ENCODE measurements at places on chromosomes 11 and 22.

DNA sequence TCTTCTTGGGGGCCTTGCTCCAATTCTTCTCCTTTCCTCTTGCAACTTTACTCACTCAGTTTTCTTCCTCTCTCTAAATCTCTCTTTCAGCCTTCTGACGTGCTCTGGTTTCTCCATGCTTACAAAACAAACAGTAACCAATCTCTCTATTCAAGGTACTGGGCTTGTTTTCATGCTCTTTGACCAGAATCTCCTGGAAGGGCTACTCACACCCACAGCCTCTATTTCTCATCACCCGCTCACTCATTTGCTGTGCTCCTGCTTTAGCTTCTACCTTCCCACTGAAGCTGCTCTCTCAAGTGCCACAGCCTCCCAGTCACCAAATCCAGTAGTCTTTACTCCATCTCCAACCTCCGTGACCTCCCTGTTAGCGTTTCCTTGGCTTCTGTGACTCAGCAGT is 60.4 kb downstream of the SERGEF start:
- H3K27ac ChIP-seq, result no peak overlapping the region
- H3K27me3 ChIP-seq, result no peaks in the 10 kb centered on the region
- H3K4me1 ChIP-seq, result no peaks in the 10 kb centered on the region
- DNase-seq, result no peak
- peaks cover 16% of the 10 kb centered on the region for H3K36me3 ChIP-seq

GRCh38 chr11:123976770-123977560 is 616 bp downstream of the OR10S1 start:
- no peak overlapping the region for H3K27ac ChIP-seq
- no peaks in the 10 kb centered on the region for H3K36me3 ChIP-seq
- no peaks in the 10 kb centered on the region for H3K4me1 ChIP-seq

DNA sequence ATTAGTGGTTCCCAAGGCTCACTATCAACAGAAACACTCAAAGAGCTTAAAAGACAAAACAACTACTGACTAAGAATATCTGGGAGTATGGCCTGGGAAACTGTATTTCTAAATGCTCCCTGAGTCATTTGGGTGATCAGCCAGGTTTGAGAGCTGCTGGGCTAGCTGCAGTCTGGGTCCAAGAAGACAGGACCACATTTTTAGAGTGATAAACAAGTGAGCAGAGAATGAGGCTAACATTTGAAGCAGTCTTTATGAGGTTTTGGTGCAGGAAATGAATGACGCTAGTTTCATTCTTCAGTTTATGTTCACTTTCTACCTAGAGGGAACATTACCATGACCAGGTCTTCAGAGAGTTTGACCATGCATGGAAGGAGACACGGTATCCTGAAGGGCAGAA is 97.7 kb downstream of the TEAD1 start:
- H3K36me3 ChIP-seq, result no peaks in the 10 kb centered on the region
- H3K4me1 ChIP-seq, result peaks cover 9% of the 10 kb centered on the region
- peaks cover 14% of the 10 kb centered on the region for H3K27me3 ChIP-seq
- no peak for DNase-seq

DNA sequence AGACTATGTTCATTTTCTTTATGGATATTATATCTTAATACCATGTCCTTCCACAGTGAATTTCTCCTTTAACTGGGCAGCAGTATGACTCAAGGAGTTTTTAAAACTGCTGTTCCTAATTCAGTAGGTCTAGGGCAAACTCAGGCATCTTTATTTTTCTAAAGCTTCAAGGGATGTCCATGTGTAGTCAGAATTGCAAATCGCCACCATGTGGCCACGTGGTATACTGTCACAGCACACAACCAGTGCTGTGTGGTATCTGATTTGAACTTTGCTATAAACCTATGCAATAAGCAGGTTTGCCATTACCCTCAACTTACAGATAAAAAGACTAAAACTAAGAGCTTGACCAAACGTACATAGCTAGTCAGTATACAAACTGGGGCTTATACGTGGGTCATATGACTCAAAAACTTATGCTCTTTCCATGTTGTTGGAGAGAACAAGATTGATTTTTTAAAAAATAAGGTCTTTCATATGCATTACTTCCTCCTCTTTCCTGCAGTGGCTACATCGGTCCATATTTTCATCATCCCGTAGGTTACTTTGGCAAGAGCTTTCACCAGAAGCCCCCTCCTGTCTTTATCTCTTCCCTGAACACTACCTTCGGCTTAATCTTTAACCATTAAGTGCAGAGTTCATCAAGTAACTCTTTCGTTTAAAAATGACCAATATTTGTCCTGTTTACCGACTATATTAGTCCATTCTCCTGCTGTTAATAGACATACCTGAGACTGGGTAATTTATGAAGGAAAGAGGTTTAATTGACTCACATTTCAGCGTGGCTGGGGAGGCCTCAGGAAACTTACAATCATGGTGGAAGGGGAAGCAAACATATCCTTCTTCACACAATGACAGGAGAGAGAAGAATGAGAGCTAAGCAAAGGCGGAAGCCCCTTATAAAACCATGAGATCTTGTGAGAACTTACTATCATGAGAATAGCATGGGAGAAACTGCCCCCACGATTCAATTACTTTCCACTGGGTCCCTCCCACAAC is 8.0 kb upstream of the HTATIP2 start:
- no peak overlapping the region for H3K27ac ChIP-seq
- H3K4me1 ChIP-seq, result peaks cover 16% of the 10 kb centered on the region
- no peak overlapping the region for H3K4me3 ChIP-seq
- no peaks in the 10 kb centered on the region for H3K36me3 ChIP-seq
- H3K27me3 ChIP-seq, result peaks cover 10% of the 10 kb centered on the region

DNA sequence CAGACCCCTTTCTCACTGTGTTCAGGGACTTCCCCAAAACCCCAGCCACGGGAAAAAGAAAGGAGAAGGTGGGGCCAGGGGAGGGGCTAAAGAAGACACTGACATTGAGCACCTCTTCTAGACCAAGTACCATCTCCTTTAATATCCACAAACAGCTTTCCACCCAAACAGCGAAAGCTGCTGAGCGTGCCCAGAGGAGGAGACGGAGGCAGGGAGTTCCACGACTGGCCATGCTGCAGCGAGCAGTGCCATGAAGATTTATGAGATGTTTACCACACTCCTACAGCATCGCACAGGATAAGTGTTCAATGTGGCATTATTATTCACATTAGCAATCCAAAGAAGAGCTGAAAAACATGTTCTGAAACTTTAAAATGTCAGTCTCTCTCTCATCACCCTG is 127.4 kb downstream of the LARGE1 start:
- no peak for DNase-seq
- H3K4me1 ChIP-seq, result no peaks in the 10 kb centered on the region
- H3K27me3 ChIP-seq, result no peaks in the 10 kb centered on the region
- no peaks in the 10 kb centered on the region for H3K36me3 ChIP-seq
- no peak overlapping the region for H3K4me3 ChIP-seq

GRCh38 chr11:57512646-57513451 is 2.7 kb downstream of the SLC43A1 start:
- no peaks in the 10 kb centered on the region for H3K27me3 ChIP-seq
- no peak overlapping the region for H3K4me3 ChIP-seq
- peaks cover 19% of the 10 kb centered on the region for H3K36me3 ChIP-seq
- H3K27ac ChIP-seq, result no peak overlapping the region

DNA sequence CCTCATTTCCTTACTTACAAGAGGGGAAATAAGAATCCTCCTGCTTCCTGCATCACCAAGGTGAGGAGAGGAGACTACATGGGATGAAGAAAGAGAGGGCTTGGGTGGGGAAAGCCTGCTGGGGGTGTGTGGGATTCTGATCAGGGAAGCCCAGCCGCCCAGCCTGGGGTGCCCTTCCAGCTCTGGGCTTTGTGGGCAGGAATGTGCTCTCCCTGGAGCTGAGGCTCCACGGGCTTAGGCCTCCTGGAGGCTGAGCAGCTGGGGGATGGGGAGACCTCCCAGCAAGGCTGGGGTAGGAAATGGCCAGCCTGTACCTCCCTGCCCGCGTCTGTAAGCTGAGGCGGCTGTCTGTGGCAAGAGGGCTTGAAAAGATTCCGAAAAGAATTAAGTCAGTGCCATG is 206.1 kb downstream of the GRIK4 start:
- no peak for DNase-seq
- no peaks in the 10 kb centered on the region for H3K36me3 ChIP-seq
- peaks cover 7% of the 10 kb centered on the region for H3K27me3 ChIP-seq
- no peak overlapping the region for H3K27ac ChIP-seq

- peaks cover 28% of the 10 kb centered on the region for H3K4me1 ChIP-seq
- no peak overlapping the region for H3K27ac ChIP-seq
- H3K27me3 ChIP-seq, result no peaks in the 10 kb centered on the region
- DNase-seq, result no peak
- no peak overlapping the region for H3K4me3 ChIP-seq
Observed at GRCh38 chr22:31079095-31079642, 1.9 kb upstream of the SMTN start.

- H3K27me3 ChIP-seq, result no peaks in the 10 kb centered on the region
- no peak overlapping the region for H3K27ac ChIP-seq
- no peaks in the 10 kb centered on the region for H3K4me1 ChIP-seq
Observed at GRCh38 chr22:32622004-32622743, 147.6 kb downstream of the FBXO7 start.

GRCh38 chr11:69456712-69457111 is 24.8 kb upstream of the LINC01488 start:
- no peak for DNase-seq
- H3K36me3 ChIP-seq, result no peaks in the 10 kb centered on the region
- no peak overlapping the region for H3K27ac ChIP-seq
- no peak overlapping the region for H3K4me3 ChIP-seq
- H3K4me1 ChIP-seq, result no peaks in the 10 kb centered on the region

Measured in activated T-helper 2 cell treated with anti-CD3 and anti-CD28 coated beads, Interferon-gamma antibody, Interleukin-2, Interleukin-4, amounts not matched to agents 10 μg/mL and 5 μg/mL and 100 μg/mL, durations not matched to agents 14 hours and 24 hours and 36 hours (primary cell).